ENCODE measurements at places on chromosomes 5 and 9. TPM values are rescaled to one million over a fixed set of nuclear protein-coding genes. Genes with fewer than 3 reads are reported as not detected.

Gene ARHGEF39
- total RNA-seq, result 1.3 TPM

Gene ACSL6
- 2.6 TPM for total RNA-seq

Gene SH3RF2
- total RNA-seq, result 2.1 TPM

- no peak for DNase-seq
Observed at GRCh38 chr9:125593581-125594222, 113.3 kb downstream of the MAPKAP1 start.

DNA sequence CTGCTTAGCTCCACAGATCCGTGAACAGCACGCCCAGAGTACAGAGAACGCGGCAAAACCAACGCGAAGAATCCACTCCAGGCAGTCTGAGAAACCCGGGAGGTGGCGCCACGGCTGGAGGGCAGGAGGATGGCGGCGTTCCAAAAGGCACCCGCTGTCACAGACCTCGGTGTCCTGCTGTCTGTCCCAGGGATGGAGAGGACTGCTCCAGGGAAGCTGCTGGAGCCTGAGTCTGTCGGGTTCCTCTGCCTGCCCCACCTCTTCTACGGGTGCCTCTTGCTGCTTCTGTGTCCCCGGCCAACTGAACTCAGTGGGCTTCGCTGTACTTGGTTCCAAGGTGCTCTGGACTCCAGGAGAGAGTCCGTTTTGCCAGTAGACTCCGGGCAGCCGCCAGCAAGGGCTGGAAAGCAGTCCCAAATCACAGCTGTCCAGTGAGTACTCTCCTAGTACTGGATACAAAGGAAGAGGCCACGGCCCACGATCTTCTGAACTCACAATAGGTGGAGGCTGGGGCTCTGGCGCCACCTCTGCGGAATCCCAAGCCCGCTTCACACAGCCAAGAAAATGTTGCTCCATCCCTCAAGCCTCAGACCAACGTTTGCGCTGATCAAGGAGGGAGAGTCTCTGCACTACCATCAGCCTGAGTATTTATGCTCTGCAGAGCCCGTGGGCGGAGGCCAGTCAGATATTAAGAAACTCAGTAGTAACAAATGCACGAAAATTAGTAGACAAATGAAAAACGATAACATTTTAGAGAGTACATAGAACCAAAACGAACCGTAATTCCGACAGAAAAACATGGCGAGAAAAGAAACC lies 440 bp downstream of the ANXA2R start:
- DNase-seq, result no peak

DNA sequence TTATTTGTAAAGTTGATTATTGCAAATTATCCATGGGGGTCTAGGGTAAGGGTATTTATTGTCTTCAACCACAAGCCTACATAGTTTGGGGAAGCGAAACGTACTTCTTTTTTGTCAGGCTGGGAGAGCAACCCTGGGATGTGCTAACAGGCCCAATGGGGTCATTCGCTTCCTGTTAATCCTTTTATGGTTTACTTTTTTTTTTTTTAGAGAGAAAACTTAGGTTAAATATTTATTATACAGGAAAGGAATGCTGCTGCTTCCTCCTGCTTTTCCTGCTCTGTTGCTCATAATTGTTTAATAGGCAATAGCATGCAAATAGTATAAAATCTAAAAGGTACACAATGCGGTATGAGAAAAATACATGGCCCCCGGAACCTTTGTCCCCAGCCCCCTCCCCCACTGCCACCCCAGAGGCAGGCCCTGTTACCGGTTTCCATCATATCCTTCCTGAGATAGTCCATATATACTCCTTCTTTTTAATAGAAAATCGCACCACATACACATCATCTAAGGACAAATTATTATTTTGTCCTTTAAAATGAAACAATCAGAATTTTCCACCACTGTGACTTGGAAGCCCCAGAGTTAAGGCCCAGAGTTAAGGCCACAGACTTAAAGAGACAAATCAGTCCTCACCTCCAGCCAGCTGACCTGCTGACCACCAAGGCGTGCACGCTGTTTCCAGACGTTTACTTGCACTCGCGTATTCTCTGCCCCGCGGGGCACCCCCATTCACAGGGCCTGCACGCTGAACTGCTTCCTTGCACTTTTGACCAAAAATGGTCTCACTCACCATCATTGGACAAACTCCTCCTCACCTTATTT lies 83.9 kb downstream of the NDFIP1 start:
- DNase-seq, result no peak

- no peak for DNase-seq
Observed at GRCh38 chr9:114849450-114849849, 43.6 kb upstream of the TNFSF15 start.

DNA sequence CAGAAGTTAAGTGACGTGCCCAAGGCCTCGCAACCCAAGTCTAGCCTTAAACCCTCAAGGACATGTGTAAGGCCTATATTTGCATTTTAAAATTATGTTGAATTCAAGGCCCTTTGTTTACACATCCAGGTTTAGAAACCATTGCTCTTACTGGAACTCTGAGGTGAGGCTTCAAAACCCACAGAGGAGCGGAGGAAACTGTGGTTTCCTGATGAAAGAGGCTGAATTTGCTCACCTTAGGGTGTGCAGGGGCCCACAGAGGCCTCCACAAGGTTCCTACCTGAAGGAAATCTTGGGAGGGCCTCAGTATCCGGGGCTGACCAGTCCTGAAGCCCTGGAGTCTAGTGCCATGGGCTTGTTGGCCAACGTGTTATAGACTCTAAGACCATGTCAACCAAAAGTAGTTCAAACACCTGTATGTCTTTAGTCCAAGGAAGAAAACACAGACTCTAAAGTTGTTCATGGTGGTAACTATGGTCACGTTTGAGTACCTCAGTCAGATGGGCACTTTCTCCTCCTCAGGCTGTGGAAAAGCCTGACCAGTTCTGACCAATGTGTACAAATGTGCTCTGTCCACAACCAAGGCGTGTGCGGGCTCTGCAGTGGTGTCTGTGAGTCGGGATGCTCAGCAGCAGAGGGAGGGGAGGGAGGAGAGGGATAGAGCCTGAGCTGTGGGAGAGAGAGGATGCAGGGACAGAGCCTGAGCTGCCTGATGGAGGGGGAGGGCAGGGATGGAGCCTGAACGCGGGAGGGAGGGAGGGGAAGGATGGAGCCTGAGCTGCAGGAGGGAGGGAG lies 124.6 kb upstream of the ERCC6L2 start:
- DNase-seq, result no peak

DNA sequence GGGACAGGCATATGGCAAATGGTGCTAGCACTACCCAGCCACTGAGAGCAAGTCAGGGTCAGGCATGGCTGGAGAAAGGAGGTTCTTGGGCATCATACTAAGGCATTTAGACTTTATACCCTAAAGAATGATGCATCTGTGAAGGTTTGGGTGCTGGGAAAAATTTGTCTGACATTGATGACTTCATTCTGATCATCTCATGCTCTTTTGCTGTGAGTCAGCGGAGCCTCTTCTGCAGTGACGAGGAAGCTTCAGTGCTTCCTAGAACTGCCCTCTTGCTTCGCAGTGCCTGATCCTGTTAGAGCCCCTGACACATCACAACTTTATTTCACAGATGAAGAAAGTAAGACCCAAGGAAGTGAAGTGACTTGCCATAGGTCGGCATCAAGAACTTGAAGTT lies 266.6 kb upstream of the GAS1 start:
- DNase-seq, result peak; percentile 87

DNA sequence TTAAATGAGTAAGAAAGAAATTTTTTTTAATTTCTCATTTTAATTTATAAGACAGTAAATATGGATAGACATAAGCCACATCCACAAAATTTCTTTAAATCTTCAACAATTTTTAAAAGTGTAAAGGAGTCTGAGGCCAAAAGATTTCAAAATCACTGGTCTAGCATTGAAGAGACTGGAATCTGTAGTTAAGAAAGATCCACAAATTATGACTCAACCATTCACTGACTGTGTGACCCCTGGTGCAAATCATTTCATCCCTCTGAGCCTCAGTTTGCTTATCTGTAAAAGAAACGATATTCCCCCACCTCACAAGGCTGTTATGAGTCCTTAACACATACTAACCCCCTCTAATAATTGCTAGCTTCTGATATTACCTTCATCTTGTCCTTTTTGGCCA lies 98.5 kb downstream of the EBF1 start:
- no peak for DNase-seq

DNA sequence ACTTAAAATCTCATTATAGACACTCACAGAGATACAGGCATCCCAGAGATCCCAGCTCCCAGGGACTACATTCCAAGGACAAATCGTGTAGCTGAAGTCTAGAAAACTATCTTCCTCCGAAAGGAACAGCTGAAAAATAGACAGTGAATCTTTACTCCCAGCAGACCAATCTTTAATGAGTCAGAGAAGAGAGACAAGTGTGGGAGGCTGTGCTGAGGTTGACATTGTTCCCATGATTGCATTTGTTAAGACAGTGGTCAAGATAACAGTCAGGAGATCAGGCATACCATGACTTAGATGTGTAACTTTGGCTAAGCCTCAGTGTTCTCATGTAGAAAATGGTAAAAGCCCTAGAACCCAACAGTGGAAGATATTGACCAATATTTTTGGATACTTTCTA lies 120.7 kb downstream of the PAPPA start:
- no peak for DNase-seq

Data from esophagus muscularis mucosa (tissue), 4 donors.